ENCODE measurements at places on chromosomes 4 and X.

DNA sequence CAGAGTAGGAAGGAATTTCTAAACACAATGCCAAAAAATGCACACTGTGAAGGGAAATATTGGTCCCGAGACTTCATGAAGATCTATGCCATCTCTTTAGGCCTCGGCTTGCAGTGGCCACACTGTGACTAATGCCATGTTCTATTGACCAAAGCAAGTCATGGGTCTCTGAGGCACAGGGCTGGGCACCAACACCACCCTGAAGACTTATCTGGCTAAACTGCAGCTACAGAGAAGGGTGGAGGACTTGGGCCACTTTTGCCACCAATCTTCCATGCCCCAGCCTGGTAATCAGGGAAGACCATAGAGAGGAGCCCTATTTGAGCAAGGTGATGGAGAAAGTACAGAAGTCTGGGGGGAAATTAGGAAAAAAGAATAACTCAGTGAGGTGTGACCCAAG lies 42.1 kb downstream of the HMX1 start:
- DNase-seq = no peak

GRCh38 chr4:153234885-153235284 lies 30.6 kb downstream of the TRIM2 start:
- peak; percentile 82 for DNase-seq

- no peak for DNase-seq
Observed at GRCh38 chr4:75189711-75190335, 256.9 kb downstream of the PARM1 start.

- no peak for DNase-seq
Observed at GRCh38 chr4:122689972-122690371, 42.5 kb upstream of the BBS12 start.
